GM23338 (cell line): ENCODE measurements at places on chromosomes 6 and 20. TPM values are rescaled to one million over a fixed set of nuclear protein-coding genes. Genes with fewer than 3 reads are reported as not detected.

GRCh38 chr6:149147195-149147594 is 170.3 kb upstream of the TAB2 start:
- no peak overlapping the region for H3K27ac ChIP-seq
- no peak overlapping the region for H3K4me3 ChIP-seq

- peak; percentile 87 for DNase-seq
- H3K27ac ChIP-seq, result peak overlapping the region; percentile 91
- H3K4me3 ChIP-seq, result no peak overlapping the region
- H3K4me1 ChIP-seq, result peaks cover 28% of the 10 kb centered on the region
- H3K36me3 ChIP-seq, result no peaks in the 10 kb centered on the region
Measured at GRCh38 chr6:128743974-128744765, 138.8 kb upstream of the LAMA2 start.

DNA sequence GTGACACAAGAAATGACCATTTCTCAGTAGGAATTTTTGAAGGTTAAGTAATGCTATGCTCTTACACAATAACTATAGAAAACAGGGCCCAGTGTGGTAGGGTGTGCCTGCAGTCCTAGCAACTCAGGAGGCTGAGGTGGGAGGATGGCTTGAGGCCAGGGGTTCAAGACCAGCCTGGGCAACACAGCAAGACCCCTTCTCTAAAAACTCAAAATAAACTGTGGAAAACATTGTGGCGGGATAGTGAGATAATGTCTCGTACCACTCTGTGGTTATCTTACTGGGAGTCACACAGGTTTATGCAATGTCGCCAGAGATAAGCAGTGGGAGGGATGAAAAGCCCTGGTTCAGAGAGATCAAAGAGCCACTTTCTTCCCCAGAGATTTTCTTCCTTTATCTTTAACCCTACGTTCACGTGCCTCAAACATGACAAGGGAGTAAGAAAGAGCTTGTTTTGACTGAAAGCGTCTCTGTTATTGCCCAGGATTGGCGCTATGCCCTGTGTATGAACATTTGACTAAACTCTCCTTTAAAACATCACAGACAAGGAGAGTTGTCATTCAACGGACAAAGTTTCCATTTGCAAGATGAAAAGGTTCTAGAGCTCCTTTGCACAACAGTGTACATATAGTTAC is 13.9 kb downstream of the GCM1 start:
- no peak for DNase-seq
- no peaks in the 10 kb centered on the region for H3K27me3 ChIP-seq
- H3K27ac ChIP-seq, result no peak overlapping the region
- H3K4me3 ChIP-seq, result no peak overlapping the region
- no peaks in the 10 kb centered on the region for H3K4me1 ChIP-seq

GRCh38 chr20:37396416-37397075 is 50.6 kb downstream of the SRC start:
- no peaks in the 10 kb centered on the region for H3K27me3 ChIP-seq
- peak overlapping the region; percentile 93 for H3K27ac ChIP-seq
- peaks cover 21% of the 10 kb centered on the region for H3K4me1 ChIP-seq
- peak; percentile 91 for DNase-seq
- H3K4me3 ChIP-seq, result peak overlapping the region; percentile 33; the same call in 1 of the 2 replicates

DNA sequence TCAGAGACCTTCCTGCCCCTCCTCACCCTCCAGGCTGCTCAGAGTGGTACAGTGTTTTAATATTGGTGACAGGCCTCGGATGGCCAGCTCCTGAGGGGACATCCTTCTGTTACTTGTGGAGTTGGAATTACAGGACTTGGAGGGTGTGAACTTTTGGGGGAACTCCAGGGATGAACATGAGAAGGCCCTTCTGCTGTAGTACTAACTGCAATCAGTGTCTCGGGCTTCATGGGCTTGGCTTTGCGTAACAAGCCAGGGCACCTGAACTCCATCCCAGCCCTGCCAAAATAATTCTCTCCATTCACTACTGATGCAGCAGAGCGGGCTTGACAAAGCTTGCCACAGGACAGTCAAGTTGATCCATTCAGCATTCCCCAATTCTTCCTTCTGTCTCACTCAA is 28.6 kb downstream of the SLC22A23 start:
- no peaks in the 10 kb centered on the region for H3K36me3 ChIP-seq
- H3K27me3 ChIP-seq, result no peaks in the 10 kb centered on the region
- no peak for DNase-seq
- H3K4me1 ChIP-seq, result peaks cover 60% of the 10 kb centered on the region
- H3K27ac ChIP-seq, result no peak overlapping the region
- H3K4me3 ChIP-seq, result no peak overlapping the region

DNA sequence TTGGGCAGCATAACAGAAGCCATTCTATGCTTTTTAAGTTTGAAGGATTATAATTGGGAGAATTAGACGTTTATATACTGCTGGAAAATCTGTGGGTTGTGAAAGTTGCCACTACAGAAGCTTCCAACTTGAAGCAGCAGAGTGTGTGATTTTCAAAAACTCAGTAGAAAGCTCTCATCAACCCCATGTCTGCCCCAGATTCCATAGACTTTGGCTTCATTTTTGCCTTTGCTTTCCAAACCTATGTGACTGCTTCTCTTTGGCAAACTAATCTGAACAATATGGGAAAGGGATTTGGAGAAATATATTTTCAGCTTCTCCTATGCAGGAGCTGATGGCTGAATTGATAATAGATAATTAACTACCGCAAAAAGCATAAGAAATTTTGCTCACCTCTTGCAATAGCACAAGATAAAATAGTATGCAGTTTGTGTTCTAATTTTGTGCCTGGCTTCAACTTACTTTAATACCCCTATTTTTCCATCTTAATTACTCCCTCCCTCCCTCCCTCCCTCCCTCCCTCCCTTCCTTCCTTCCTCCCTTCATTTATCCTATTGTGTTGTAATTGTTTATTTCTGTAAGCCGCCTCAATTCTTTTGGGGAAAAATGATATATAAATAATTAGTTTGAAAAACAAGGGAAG is 214.1 kb upstream of the HS3ST5 start:
- H3K4me1 ChIP-seq, result no peaks in the 10 kb centered on the region
- DNase-seq, result no peak
- H3K36me3 ChIP-seq, result no peaks in the 10 kb centered on the region
- no peak overlapping the region for H3K27ac ChIP-seq
- H3K27me3 ChIP-seq, result no peaks in the 10 kb centered on the region
- no peak overlapping the region for H3K4me3 ChIP-seq

DNA sequence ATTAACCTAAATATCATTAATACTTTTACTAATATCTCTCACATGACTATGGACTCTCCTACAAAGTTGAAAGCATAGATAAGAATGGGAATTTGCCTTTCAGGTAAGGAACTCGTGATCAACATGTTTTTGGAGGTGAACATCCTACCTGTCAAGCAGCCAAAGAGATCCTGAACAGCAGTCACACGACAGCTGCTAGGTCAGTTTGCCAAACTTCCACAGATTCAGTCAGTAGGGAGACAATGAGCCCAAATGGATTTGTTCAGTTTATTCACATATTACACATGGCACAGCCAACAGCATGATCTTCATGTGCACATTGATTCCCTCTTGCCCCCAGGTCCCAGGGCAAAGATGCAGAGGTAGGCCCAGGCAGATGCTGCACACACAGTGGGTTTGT is 86.1 kb upstream of the LOC128125822 start:
- no peaks in the 10 kb centered on the region for H3K27me3 ChIP-seq
- no peak overlapping the region for H3K4me3 ChIP-seq
- H3K36me3 ChIP-seq, result no peaks in the 10 kb centered on the region
- H3K4me1 ChIP-seq, result no peaks in the 10 kb centered on the region

- no peak overlapping the region for H3K4me3 ChIP-seq
- H3K27me3 ChIP-seq, result no peaks in the 10 kb centered on the region
- H3K36me3 ChIP-seq, result no peaks in the 10 kb centered on the region
- H3K4me1 ChIP-seq, result no peaks in the 10 kb centered on the region
- no peak for DNase-seq
- no peak overlapping the region for H3K27ac ChIP-seq
Measured at GRCh38 chr6:1586256-1586655, 23.5 kb upstream of the FOXC1 start.

DNA sequence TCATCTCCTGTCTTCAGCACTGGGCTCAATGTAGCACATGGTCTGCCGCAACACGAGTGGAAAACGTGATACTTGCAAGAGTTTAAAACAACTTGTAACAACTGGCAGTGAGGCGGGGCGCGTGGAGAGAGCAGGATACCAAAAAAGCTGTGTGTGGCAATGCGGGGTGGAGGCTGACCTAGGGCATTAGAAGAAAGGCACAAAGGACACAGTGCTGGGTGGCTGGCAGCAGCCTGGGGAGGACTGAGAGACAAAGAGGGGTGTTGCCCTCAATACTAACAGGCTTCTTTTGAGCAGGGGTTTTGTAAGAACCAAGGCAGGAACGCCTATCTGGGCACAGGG is 1.5 kb upstream of the GFOD1 start:
- no peak overlapping the region for H3K27ac ChIP-seq
- H3K4me3 ChIP-seq, result peak overlapping the region; percentile 70; the same call in 1 of the 2 replicates
- H3K36me3 ChIP-seq, result no peaks in the 10 kb centered on the region
- no peak for DNase-seq
- peaks cover 12% of the 10 kb centered on the region for H3K4me1 ChIP-seq
- peaks cover 64% of the 10 kb centered on the region for H3K27me3 ChIP-seq

DNA sequence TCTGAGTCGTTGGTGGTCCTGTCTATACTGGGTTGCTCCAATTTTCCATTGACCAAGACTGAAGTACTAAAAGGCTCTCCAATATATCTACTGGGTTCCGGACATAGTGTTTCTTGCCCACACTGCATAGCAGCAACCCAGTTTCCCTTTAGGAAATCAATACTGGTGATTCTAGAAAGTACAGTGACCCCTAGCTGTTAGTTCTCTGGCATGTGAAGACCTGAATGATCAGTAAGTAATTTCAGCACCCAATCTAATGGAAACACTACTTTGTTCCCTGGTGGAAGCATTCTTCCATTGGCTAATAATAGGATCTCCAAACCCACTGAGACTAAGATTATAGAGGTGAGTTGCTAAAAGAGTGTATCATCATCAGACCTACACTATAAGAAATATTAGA is 40.8 kb upstream of the STMND1 start:
- H3K4me1 ChIP-seq, result no peaks in the 10 kb centered on the region
- peak; percentile 10 for DNase-seq
- no peaks in the 10 kb centered on the region for H3K36me3 ChIP-seq
- H3K27me3 ChIP-seq, result no peaks in the 10 kb centered on the region
- H3K27ac ChIP-seq, result no peak overlapping the region

DNA sequence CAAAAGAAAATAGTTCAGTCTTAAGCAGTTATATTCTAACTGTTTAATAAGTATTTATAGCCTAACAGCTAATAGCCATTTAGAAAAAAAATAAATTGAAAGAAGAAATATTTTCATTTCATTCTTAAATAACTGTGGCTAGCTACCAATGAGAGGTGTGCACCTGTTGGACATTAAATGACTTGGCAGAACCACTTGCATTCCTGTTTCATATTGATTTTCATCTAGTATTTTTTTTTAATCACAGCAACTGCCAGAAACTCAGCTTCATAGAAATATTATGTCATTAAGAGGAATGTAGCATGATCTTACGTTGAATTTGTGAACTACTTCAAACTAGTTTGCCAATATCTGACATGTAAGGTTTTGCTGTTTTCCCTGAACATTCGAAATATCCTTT is 10.1 kb downstream of the NAA20 start:
- no peaks in the 10 kb centered on the region for H3K4me1 ChIP-seq
- no peak overlapping the region for H3K4me3 ChIP-seq
- H3K36me3 ChIP-seq, result peaks cover 10% of the 10 kb centered on the region
- no peak overlapping the region for H3K27ac ChIP-seq

- no peak overlapping the region for H3K27ac ChIP-seq
- no peaks in the 10 kb centered on the region for H3K27me3 ChIP-seq
- DNase-seq, result no peak
Measured at GRCh38 chr6:43658161-43658560, 13.3 kb downstream of the RSPH9 start.

- H3K27ac ChIP-seq, result no peak overlapping the region
- H3K4me3 ChIP-seq, result no peak overlapping the region
- DNase-seq, result no peak
- peaks cover 46% of the 10 kb centered on the region for H3K4me1 ChIP-seq
- no peaks in the 10 kb centered on the region for H3K27me3 ChIP-seq
Measured at GRCh38 chr6:47484616-47485015, 7.0 kb downstream of the CD2AP start.

GRCh38 chr6:26598267-26598666 is 1.5 kb downstream of the ABT1 start:
- H3K27me3 ChIP-seq, result no peaks in the 10 kb centered on the region
- no peak overlapping the region for H3K27ac ChIP-seq
- peak overlapping the region; percentile 66; the same call in 1 of the 2 replicates for H3K4me3 ChIP-seq
- H3K36me3 ChIP-seq, result peaks cover 6% of the 10 kb centered on the region; the same call in 1 of the 2 replicates

GRCh38 chr6:36725581-36725980 is 28.0 kb downstream of the RAB44 start:
- no peaks in the 10 kb centered on the region for H3K27me3 ChIP-seq
- H3K36me3 ChIP-seq, result no peaks in the 10 kb centered on the region
- H3K4me3 ChIP-seq, result no peak overlapping the region
- DNase-seq, result no peak
- no peak overlapping the region for H3K27ac ChIP-seq
- H3K4me1 ChIP-seq, result no peaks in the 10 kb centered on the region

DNA sequence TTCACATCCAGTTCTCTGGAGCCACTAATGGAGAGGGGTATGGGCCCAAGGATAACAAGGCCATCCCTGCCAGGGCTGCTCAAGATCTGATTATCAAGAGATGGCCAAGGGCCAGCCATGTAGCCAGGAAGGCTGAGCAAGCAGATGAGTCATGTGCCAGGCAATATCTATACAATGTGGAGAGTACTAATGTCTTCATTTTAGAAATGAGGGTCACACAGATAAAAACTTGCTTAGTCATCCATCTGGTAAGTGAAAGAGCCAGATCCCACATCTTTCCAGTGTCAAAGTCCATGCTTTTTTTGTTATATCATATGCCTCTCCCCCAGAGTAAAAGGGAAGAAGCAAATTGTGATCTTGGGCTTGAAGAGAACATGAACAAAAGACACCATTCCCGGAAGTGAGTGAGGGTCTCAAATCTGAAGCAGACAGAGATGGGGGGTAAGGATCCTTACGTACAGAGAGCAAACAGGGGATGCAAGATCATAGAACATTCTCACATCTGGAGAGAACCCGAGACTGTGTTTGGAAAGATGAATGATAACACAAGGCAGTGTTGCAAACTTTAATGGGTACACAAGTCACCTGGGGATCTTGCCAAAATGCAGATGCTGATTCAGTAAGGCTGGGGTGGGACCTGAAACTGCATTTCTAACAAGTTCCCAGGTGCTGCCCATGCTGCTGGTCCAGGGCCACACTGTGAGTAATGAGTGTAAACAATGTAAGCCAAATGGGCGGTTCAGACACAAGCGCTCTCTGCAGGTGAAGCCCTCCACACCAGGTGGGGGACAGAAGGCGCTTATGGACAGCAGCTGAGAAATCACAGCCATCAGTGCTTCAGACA is 20.0 kb upstream of the GSTA3 start:
- no peak overlapping the region for H3K4me3 ChIP-seq
- H3K36me3 ChIP-seq, result no peaks in the 10 kb centered on the region
- no peak overlapping the region for H3K27ac ChIP-seq
- H3K27me3 ChIP-seq, result no peaks in the 10 kb centered on the region
- no peak for DNase-seq

- H3K27ac ChIP-seq, result no peak overlapping the region
- 0 out of 2 replicates have a peak, but pooled peaks cover 5% of the 10 kb centered on the region for H3K36me3 ChIP-seq
- no peaks in the 10 kb centered on the region for H3K27me3 ChIP-seq
- H3K4me3 ChIP-seq, result no peak overlapping the region
Measured at GRCh38 chr6:33576668-33577067, 3.4 kb downstream of the BAK1 start.

GRCh38 chr20:380763-381580 is 412 bp downstream of the TRIB3 start:
- H3K36me3 ChIP-seq, result no peaks in the 10 kb centered on the region
- no peak overlapping the region for H3K27ac ChIP-seq
- peak; percentile 89 for DNase-seq
- H3K27me3 ChIP-seq, result peaks cover 14% of the 10 kb centered on the region

HBS1L gene
- 87.5 and 94.1 TPM in 2 replicates for total RNA-seq

CRISP3 gene
- not detected in 2 replicates for total RNA-seq

MRPS18B gene
- total RNA-seq, result 49.1 and 49.2 TPM in 2 replicates

THBD gene
- 0.58 and 0.97 TPM in 2 replicates for total RNA-seq

SCRT2 gene
- 0.31 and 0.35 TPM in 2 replicates for total RNA-seq

SOX18 gene
- 0.21 TPM in 1 of 2 replicates, not detected in the other for total RNA-seq
